ENCODE measurements at places on chromosomes 12 and 14.

DNA sequence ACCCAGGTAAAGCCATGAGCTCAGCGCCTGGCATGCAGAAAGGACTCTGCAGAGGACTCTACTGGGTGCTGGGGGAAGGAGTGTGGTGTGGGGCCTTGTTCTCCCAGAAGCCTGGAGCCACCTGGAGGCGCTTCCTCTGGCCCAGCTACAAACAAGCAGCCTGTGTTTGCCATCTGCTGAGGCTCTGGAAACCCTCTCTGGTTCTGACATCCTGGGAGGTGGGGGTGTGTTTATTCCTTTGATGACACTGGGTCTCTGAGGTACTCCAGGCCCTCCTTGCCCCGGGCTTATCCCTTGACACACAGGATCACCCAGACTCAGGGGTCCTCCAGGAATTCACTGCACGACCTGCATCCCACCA, 44.9 kb downstream of the RNF34 start:
- DNase-seq: no peak

DNA sequence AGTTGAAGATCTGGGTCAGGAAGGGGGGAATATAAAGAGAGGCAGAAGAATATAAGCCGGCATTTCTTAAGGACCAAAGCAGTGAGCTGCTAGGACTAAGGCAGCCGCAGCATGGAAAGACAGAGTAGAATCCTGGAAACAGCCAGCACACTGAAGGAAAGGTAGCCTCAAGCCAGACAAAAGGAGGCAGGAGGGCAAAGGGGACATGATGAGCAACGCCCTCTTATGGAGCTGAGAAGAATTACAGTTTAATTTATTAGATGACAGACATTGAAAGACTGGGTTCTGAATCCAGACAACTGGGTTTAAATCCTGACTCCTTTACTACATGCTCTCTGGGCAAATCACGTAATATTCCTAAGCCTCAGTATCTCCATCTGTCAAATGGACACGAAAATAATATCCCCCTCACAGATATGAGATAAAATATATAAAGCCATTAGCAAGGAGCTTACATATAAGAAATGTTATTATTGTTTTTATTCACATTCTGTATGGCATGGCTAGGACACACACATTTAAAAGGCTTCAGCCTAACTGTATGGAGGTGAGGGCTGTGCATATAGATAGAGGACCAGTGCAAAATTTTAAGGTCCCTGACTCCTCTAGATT, 8.1 kb upstream of the PCED1B start:
- DNase-seq: no peak

DNA sequence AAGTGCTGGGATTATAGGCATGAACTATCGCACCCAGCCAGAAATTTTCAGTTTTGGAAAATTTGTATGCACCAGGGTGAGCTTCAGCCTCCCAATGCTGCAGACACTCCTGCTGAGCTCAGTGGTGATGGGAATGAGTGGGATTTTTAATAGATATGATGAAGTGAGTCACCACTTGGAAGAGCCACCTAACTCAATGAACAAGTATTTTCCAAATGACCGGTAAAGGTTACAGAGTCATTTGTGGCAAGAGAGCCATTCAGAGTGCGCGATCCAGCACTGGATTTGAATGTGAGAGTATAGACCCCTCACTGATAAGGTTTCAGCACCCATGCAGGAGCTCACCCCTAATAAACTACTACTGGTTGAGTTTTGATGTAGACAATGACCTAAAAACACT, 100.7 kb downstream of the PPP2R5C start:
- peak; percentile 46 for DNase-seq

GRCh38 chr12:49547090-49547690, 8.4 kb downstream of the KCNH3 start:
- no peak for DNase-seq

GRCh38 chr12:57744194-57744776, 554 bp upstream of the TSPAN31 start:
- DNase-seq: peak; percentile 86

- no peak for DNase-seq
Observed at GRCh38 chr12:65331456-65331855, 53.0 kb downstream of the MSRB3 start.

DNA sequence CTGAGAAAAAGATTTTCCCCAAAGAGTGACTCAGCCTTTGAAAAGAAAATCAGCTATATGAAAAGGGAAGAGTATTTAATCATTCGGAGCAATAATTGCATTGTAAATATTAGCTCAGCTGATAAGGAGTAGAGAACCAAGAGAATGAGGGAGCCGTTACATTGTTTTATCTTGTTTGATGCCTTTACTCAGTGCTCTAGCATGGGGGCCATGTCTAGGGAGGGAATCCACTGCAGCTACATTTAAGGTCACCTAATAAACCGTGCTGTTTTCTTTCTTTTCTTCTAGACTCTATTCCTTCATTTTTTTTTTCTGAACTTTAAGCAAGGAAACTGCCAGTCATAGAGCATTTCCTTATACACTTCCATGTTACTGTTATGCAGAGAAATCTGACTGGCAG, 447.0 kb downstream of the DIO2 start:
- no peak for DNase-seq

GRCh38 chr12:84785281-84785680, 127.3 kb downstream of the SLC6A15 start:
- no peak for DNase-seq

DNA sequence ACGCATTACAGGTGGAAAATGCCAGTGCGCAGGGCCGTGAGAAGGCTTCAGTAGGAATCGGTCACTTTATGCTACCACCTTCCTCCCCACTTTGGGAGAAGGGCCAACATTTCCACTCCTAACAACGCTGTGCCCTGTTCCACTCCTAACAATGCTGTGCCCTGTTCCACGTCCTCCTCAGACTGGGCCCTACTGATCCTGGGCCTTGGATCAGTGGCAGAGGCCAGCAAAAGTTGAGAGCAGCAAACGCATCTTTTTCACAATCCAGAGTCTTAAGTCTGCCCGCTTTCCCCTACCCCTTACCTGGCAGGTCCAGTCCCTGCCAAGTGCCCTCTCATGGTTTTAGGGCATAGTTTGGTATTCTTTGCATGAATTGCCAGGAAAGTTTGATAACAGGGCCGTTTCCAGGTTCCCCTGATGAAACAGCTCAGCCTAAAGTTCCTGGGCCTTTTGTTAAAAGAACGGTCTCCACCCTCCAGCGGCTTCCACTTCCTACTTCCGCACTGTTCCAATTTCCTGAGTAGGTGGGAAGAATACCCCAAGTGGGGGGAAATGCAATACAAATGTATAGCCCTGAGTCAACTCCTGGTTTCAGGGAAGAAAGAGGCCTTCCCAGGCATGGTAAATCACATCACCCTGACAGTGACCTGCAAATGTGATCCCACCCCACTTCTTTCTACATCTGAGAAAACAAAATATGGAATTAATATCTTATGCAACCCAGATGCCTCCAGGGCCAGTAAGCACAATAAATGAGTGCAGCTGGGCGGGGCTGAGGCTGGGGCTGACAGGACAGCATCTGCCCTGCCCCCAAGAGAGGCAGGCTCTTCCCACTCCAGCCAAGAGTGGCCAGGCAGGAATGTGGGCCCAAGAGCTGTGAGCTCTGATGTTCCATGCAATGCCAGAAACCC, 15.0 kb downstream of the KCTD10 start:
- peak; percentile 99 for DNase-seq

GRCh38 chr14:69023035-69023434, 43.9 kb upstream of the ACTN1 start:
- DNase-seq: no peak

DNA sequence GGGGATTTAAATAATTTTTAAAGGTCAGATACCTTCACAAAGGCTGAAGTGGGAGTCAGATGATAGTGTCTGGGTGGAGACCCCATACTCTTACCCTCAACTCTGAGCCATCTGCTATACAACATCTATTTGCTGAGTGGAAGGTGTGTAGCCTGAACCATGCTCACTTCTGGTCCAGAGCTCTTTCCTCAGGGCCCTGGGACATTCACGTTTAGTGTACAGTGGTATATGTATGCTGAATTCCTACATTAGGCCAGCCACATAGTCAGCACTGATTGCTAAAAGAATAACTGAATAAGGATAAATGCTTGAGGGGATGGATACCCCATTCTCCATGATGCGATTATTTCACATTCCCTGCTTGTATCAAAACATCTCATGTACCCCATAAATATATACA, 107.3 kb downstream of the KIF26A start:
- DNase-seq: no peak

DNA sequence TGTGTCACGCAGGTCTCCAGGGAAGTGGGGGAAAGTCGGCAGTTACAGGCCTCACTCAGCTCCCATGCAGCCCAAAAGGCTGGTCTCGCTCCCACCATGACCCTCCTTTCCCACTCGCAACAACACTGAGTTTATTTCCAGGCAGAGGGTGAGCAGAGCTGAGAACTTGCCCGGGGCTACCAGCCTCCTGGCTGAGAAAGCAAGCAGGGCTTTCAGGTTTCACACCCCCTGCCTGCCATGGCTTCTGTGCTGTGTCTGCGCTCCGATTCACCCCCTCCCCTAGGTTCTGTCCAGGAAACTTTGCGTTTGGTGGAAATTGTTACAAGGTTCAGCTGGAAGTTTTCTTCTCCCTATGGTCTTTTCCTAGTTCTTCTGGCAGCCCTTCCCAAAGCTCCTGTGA, 17.1 kb downstream of the OR10G2 start:
- no peak for DNase-seq

- DNase-seq: no peak
Observed at GRCh38 chr12:13981990-13982389, 588 bp upstream of the GRIN2B start.

GRCh38 chr14:56278383-56278782, 160.2 kb downstream of the PELI2 start:
- no peak for DNase-seq

DNA sequence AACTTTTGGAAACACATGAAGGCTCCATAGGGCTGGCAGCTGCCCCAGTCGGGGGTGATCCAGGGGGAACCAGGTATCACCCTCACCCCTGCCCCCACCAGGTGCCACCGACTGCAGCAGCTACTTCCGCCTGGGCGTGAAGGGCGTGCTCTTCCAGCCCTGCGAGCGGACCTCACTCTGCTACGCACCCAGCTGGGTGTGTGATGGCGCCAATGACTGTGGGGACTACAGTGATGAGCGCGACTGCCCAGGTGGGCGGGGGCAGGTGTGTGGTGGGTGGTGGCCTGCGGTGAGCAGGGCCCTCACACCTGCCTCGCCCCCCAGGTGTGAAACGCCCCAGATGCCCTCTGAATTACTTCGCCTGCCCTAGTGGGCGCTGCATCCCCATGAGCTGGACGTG, 22.3 kb upstream of the NXPH4 start:
- no peak for DNase-seq

DNA sequence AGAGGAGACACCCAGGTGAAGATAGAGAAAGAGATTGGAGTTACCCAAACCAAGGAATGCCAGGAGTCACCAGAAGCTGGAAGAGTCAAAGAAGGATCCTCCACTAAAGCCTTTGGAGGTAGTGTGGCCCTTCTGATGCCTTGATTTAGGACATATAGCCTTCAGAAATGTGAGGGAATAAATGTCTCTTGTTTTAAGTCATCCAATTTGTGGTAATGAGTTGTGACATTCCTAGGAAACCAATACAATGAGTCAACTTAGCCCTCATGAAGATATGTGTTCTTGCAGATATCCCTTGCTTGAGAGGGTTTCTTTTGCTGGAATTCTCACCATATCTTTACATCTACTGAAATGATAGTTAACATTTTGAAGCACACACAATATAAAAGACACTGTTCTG, 58.8 kb downstream of the CCER1 start:
- peak; percentile 96 for DNase-seq

- no peak for DNase-seq
Observed at GRCh38 chr14:91899213-91899612, 31.9 kb upstream of the TC2N start.

DNA sequence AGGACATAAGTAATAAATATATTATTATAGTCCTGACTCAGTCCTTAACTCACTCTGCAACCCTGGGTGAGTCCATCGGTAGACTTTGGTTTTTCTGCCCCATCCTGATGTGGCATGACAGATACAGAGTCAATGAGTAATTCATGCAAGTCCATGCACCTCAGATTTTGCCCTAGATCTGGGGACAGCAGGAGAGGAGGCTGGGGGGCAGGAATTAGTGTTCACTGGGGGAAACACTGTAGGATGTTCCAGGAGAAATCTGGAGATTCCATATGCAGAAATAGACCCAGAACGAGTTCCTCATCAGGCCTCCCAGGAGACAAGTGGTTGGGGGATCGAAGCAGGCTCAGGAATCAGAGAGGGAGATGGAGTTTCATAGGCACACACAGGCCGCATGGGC, 150.8 kb downstream of the DICER1 start:
- DNase-seq: no peak

DNA sequence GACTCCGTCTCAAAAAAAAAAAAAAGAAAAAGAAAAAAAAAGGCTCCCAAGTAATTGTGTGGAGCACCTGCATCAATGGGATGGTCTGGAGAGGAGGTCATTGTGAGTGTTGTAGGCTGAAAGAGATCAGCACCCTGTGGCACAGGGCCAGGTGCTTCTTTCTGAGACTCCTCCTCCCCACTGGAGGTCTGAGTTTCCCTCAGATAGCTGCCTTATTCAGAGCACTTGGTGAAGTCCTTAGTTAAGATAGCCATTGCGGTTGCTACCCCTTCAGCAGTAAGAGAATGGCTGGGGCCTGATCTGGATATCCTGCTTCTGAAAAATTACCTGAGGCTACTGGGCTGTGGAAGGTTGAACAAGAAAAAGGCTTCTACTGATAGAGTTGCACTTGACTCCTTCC, 69.8 kb downstream of the ANO6 start:
- no peak for DNase-seq

DNA sequence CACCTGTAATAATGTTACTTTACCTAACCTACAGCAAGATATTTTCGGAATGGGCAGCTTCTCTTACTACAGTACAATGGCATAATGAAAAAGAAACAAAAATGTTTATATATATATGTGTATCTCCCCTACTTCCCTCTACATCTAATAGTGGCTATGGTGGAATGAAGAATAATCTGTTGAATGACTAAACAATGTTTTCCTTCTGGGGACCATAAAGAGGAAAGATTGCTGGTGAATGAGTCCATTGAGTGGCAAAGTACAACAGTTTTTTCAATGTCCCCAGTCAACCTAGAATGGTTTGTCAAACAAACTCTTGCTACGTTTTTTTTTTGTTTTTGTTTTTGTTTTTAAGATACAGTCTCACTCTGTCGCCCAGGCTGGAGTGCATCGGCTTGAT, 47.2 kb downstream of the RALGAPA1 start:
- DNase-seq: no peak

- DNase-seq: no peak
Observed at GRCh38 chr12:52011602-52012214, 5.0 kb downstream of the TAMALIN start.
